ENCODE measurements at places on chromosomes 4 and X.

GRCh38 chr4:145734031-145734430 is 54.1 kb downstream of the C4orf51 start:
- peaks cover 30% of the 10 kb centered on the region for H3K4me1 ChIP-seq
- no peaks in the 10 kb centered on the region for H3K36me3 ChIP-seq
- peaks cover 25% of the 10 kb centered on the region for H3K27me3 ChIP-seq
- no peak for DNase-seq

DNA sequence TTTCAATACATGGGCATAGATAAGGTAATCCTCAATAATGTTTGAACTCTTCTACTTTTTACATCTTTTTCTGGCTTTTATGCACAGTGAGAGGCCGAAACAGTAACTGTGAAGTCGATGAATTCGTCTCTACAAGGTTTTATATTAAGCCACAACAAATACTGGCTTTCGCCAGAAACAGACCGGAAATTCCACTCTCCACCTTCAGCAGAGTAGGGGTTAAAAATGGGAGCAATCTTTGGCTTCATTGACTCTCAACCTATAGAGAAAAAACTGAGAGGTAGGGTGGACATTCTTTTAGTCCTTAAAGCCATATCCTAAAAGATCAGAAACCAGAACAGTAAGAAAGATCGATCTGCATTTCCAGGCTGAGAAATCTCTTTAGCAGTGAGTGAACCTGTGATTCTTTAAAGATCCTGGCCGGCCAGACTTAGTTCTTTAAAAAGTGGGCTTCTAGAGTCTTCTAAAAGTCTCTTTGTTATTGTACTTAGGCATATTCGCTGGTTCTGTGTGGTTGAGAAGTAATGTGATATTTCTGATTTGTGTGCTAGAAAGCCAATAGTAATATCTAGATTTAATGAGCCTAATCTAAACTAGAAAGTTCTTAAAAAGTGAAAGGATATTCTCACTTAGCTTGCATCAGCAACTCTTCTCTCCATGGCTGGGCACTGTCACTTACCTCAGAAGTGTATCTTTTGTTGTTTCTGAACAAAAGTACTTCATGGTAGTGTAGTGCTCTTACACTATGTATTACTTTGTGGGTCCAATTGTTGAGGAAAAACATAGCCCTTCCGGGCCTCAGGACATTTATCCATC is 2.0 kb downstream of the HSPA4L start:
- H3K27me3 ChIP-seq = peaks cover 60% of the 10 kb centered on the region
- H3K27ac ChIP-seq = no peak overlapping the region
- H3K36me3 ChIP-seq = peaks cover 3% of the 10 kb centered on the region
- no peak for DNase-seq

- DNase-seq = no peak
- no peaks in the 10 kb centered on the region for H3K4me1 ChIP-seq
- peaks cover 9% of the 10 kb centered on the region for H3K27me3 ChIP-seq
- no peaks in the 10 kb centered on the region for H3K36me3 ChIP-seq
Measured at GRCh38 chr4:127732623-127733328, 2.6 kb downstream of the SLC25A31 start.

GRCh38 chr4:72919464-72919863 is 150.1 kb downstream of the COX18 start:
- no peaks in the 10 kb centered on the region for H3K36me3 ChIP-seq
- H3K27me3 ChIP-seq = peaks cover 6% of the 10 kb centered on the region
- H3K27ac ChIP-seq = no peak overlapping the region

DNA sequence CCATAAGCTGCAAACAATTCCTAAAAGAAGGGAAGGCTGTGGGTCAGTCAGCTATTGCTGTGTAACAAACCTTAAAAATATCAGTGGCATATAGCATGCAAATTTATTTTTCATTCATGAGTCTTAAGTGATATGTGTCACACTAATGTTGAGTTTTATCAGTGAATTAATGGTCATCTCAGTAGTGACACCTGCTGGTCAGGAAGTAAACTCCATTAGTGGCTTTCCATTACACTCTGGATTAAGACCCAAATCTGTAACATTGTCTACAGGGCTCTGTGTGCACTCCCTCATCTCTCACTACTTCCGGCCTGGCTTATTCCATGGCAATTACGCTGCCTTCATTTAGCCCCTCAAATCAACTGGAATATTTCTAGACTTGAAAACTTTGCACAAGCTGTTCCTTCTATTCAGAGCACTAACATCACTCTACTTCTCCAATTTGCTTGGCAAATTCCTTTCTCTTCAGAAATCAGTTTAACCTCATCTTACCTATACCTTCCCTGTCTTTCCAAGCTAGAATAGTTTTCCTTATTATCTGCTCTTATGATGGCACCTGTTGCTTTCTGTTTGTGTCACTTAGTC is 217.3 kb upstream of the TAPT1 start:
- no peak overlapping the region for H3K27ac ChIP-seq
- H3K36me3 ChIP-seq = no peaks in the 10 kb centered on the region
- no peak overlapping the region for H3K4me3 ChIP-seq
- no peaks in the 10 kb centered on the region for H3K4me1 ChIP-seq
- no peak for DNase-seq

DNA sequence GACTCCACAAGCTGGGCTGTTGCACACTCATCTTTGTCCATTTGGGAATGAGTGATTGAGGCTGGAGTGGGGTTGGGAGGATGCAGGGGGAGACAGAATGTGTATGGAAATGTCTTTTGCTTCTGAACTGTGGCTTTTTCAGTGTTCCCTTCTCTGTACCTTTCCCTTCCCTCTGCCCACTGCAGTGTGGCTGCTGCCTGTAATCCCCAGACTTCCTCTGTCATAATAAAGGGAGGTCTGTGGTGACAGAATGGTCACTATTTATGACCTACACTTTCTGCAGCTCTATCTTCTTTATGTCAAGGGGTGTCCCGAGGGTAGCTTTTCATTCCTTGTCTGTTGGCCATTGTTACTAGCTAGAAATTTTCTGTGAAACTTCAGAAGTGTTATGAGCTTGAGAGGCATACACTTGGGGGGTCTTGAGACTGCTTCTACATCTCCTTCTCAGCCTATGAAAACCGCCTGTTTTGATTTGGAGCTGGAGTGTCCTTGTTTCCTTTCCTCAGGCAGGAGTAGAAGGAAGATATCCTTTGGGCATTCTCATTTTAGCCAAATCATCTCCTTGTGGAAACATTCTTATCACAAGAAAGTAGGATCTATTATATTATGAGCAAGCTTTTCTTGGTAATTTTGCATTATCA is 63.0 kb downstream of the ANK2 start:
- no peaks in the 10 kb centered on the region for H3K36me3 ChIP-seq
- no peak overlapping the region for H3K27ac ChIP-seq
- H3K4me3 ChIP-seq = no peak overlapping the region
- H3K27me3 ChIP-seq = peaks cover 7% of the 10 kb centered on the region
- no peak for DNase-seq

DNA sequence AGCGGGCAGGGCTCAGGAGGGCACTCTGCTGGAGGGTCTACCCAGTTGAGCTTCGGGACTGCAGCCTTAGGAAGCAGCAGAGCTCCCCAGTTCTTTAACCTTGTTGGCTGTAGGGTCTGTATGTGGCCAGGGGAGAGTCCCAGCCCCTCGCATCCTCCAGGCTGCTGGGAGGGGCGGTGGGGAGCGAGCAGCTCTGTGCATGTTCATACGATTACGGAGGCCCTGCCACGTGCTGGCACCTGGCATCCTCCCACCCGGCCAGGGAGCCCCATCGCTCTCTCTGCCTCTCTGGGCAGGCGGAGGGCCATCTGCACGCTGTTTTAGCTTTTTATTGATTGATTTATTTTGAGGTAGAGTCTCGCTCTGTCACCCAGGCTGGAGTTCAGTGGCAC is 21.2 kb downstream of the NSG1 start:
- H3K27me3 ChIP-seq = no peaks in the 10 kb centered on the region
- H3K4me1 ChIP-seq = no peaks in the 10 kb centered on the region
- no peak overlapping the region for H3K27ac ChIP-seq
- H3K4me3 ChIP-seq = no peak overlapping the region
- no peak for DNase-seq

DNA sequence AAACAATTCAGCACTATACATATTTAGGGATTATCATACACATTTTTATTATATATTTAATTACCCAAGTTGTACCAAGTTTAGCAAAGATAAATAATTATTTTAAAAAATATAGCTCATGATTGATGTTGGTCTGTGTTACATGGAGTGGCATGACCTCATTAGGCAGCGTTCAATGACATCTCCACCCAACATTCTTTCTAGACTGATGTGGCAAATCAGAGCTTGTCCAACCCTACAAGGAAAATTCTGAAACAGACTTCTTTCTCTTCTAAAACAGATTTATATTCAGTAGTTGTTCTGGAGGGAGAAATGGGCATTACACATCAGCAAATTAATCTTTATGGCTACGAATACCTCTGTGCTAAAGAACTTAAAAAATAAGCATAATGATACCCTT is 189.7 kb downstream of the PDGFC start:
- H3K27me3 ChIP-seq = no peaks in the 10 kb centered on the region
- H3K27ac ChIP-seq = no peak overlapping the region
- H3K4me3 ChIP-seq = no peak overlapping the region
- no peaks in the 10 kb centered on the region for H3K36me3 ChIP-seq

GRCh38 chrX:129797251-129797906 is 17.6 kb downstream of the SASH3 start:
- H3K36me3 ChIP-seq = no peaks in the 10 kb centered on the region
- H3K27me3 ChIP-seq = no peaks in the 10 kb centered on the region
- no peak overlapping the region for H3K4me3 ChIP-seq
- no peak for DNase-seq
- H3K4me1 ChIP-seq = peaks cover 32% of the 10 kb centered on the region

- DNase-seq = no peak
- peaks cover 7% of the 10 kb centered on the region for H3K27me3 ChIP-seq
- H3K27ac ChIP-seq = no peak overlapping the region
- H3K4me1 ChIP-seq = peaks cover 8% of the 10 kb centered on the region
Measured at GRCh38 chr4:123643691-123644090, 247.1 kb downstream of the SPRY1 start.

DNA sequence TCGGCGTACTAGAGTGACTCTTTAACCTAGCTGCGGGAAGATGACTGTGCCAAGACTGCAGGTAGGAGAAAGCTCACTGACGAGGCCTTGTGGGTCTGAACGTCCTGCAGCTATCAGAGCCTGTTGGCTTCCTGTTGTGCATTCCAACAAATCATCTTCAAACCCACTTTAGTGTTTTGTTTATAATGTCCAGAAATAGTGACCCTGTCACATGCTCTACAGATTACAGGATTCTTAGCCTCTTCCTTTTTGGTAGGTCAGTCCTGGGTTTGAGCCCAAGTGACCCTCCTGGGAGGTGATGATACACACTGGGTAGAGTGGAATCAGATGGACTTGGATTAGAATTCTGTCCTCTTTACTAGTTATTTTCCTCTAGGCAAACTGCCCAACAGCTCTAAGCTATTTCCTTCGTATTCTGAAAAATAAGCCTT is 33.2 kb downstream of the HTT start:
- peaks cover 11% of the 10 kb centered on the region for H3K4me1 ChIP-seq
- no peak overlapping the region for H3K4me3 ChIP-seq
- no peak for DNase-seq
- H3K27me3 ChIP-seq = no peaks in the 10 kb centered on the region

GRCh38 chrX:70432936-70433847 is 10.1 kb downstream of the GDPD2 start:
- peak overlapping the region; percentile 90 for H3K4me3 ChIP-seq
- H3K27ac ChIP-seq = no peak overlapping the region
- peaks cover 16% of the 10 kb centered on the region for H3K4me1 ChIP-seq
- H3K27me3 ChIP-seq = peaks cover 56% of the 10 kb centered on the region
- no peaks in the 10 kb centered on the region for H3K36me3 ChIP-seq

- H3K27ac ChIP-seq = no peak overlapping the region
- no peaks in the 10 kb centered on the region for H3K36me3 ChIP-seq
- no peak overlapping the region for H3K4me3 ChIP-seq
- DNase-seq = no peak
Measured at GRCh38 chr4:141705747-141706377, 69.5 kb downstream of the IL15 start.

DNA sequence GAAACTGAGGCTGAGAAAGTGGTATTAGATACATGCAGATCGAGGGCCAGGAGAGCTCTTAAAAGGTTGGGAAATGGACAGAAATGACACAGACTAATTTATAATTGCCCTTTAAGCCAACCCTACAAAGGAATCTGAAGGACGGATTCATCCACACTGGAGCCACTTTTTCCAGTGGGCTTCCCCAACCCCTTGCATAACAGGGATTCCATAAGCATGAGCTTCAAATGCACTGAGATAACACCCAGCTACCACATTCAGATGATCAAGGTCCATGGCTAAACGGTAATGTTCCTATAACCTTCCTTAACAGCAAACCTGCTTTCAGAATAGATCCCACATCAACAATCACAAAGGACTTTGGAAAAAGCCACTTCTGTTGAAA is 34.2 kb downstream of the PLAC1 start:
- H3K4me1 ChIP-seq = peaks cover 36% of the 10 kb centered on the region
- no peak for DNase-seq
- H3K4me3 ChIP-seq = no peak overlapping the region
- H3K27ac ChIP-seq = no peak overlapping the region

DNA sequence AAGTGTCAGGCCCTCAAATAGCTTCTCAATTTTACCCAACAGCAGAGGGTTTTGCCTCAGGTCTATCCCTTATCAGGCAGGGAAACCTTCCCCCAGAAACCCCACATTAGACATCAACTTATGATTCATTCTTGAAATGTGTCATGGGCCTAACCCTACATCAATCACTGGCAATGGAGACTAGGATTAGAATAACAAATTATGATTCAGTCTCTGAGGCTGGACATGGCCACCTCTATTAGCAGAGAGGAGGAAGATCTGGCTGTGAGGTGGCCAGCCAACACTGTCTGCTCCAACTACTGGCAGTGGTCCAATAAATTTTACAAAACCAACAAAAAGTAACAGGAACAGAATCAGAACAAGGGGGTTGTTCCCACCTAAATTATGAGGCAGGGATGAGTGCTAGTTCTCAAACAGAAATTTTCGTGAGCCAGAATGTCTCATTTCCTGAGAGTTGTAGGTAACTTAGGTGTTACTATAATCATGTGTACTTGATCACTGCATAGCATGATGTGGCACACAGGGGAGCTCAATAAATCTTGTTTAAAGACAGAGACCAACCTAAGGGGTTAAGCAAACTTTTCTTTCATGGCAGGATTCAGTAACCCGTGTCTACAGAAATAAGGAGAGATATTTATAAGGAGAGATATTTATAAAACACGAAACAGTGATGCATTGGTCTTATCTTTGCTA is 126.8 kb downstream of the NFKB1 start:
- DNase-seq = peak; percentile 57
- no peaks in the 10 kb centered on the region for H3K27me3 ChIP-seq
- peaks cover 78% of the 10 kb centered on the region for H3K4me1 ChIP-seq
- H3K4me3 ChIP-seq = peak overlapping the region; percentile 74
- peak overlapping the region; percentile 18 for H3K27ac ChIP-seq
- H3K36me3 ChIP-seq = peaks cover 3% of the 10 kb centered on the region

DNA sequence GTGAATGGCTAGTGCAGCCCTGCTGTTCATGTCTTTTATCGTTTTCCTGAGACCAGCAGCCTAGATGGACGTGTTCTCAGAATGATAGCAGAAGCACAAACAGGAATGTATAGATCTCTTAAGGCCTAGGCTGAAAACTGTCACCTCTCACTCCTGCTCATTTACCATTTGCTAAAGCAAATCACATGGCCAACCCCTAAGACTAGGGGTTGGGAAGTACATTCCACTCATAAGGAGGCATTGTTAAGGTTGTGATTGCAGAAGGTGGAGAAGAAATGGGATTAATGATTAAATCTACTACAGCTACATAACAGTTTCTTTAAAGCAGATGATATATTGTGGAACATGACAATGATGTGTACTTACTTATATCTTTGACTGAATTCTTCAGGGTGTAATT is 536.8 kb upstream of the FTHL17 start:
- DNase-seq = no peak
- no peaks in the 10 kb centered on the region for H3K4me1 ChIP-seq
- no peak overlapping the region for H3K27ac ChIP-seq
- no peaks in the 10 kb centered on the region for H3K36me3 ChIP-seq
